ENCODE measurements at places on chromosomes 3 and 15.

DNA sequence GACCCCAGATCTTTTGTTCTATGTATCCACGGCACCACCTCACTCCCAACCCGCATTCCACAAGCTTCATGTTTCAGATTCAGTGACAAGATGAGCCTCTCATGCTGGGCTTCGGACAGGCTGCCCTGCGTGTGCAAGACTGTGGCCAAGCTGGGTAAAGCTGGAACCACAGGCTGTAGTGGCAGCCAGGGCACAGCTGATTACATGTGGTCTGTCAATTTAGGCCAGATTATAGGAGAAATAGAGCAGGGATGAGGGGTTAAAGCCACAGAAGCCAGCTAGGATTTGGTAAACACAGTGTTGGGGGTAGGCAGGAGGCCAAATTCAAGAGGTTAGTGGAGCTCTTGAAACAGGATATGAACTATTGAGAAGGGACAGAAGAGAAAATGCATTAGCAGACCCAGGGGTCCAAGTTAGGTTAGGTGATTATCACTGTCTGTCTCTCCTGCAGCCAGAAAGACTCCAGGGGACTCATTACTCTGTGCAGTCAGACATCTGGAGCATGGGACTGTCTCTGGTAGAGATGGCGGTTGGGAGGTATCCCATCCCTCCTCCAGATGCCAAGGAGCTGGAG lies 12.9 kb downstream of the SNAPC5 start:
- DNase-seq = no peak

- DNase-seq = peak; percentile 33
These were observed 44.6 kb upstream of the VILL start for GRCh38 chr3:37945807-37946530.

DNA sequence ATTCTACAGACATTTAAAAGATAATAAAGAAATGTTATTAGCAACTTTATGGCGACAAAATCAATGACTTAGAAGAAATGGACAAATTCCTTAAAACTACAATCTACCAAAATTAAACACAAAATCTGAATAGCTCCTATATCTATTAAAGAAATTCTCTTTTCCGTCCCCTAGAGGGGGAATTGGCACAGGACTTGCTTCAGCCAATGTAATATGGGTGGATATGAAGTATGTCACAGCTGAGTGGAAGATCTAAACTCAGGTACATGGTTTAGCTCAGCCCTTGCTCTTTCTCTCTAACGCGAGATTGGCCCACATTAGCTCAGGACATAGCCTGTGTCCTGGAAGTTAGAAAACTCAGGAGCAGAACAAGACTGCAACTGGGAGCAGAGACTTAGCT lies 79.3 kb downstream of the DNAH12 start:
- DNase-seq = no peak

DNA sequence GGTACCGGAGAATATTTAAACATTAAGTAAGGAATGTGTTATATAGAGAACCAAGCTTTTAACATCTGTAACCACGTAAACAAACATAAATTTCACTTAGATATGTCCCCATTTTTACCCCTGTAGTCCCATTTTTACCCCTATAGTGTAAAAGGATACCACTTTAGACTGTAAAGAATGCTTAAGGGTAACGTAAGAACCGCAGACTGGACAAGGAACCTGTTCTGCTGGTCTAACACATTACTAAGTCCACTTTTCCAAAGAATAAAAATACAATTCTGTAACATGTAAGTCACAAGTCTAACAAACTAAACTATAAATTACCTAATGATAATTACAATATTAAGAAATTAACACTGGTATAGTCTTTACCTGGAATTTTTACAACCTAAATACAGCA lies 2.9 kb downstream of the SLC12A6 start:
- DNase-seq = no peak

DNA sequence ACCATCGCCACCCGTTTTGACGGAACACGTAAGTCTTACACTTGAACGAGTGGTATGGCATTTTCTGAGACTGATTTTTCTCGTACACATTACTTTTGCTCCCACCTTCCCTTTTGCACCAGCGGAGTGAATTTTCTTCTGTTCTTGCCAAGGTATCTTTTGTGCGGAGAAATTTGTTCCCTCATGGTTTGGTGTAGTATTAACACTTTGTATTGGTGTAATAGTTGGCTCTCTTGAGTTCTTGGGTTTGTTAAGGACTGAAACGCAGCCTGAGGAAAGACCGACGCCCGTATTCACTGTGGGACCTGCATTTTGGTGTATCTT lies 420 bp downstream of the KCNH8 start:
- DNase-seq = no peak

DNA sequence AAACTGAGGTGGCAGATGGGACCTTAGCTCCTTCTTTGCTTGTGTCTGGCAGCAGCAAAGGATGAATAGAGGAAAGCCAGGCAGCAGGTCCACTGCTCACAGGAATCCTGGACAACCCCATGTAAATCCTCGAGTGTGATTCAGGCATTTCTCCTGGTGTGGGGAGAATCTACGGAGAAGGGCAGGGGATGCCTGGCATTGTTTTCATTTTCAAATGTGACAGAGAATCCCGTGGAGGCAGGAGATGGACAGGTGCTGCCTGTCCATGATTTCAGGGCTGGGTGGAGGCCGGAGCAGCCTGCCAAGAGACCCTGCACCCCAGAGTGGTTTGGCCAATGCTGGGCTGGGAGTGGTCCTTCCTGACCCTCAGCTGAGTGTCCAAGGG lies 1.7 kb downstream of the HRH1 start:
- DNase-seq = no peak

DNA sequence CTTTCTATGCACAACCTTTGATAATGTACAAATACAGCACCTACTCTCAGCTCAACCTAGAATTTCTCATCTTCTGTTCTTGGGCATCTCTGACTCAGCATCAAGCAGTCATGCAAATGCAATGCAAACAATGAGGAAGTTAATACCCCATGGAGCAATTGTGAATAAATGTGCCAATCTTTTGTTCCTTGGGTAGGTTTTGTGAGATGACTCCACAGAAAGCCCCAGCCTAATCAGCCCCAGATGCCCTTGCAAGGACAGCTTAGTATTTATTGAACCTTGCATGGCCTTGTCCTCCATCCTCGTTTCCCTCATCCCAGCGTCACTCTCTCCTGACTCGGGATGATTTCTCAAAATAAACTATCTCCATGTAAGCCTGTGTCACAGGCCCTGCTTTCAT lies 494.7 kb upstream of the NECTIN3 start:
- peak; percentile 76 for DNase-seq
